ENCODE measurements at places on chromosomes 5 and 9.

GRCh38 chr5:168109441-168109840 is 182.0 kb upstream of the WWC1 start:
- DNase-seq, result no peak

DNA sequence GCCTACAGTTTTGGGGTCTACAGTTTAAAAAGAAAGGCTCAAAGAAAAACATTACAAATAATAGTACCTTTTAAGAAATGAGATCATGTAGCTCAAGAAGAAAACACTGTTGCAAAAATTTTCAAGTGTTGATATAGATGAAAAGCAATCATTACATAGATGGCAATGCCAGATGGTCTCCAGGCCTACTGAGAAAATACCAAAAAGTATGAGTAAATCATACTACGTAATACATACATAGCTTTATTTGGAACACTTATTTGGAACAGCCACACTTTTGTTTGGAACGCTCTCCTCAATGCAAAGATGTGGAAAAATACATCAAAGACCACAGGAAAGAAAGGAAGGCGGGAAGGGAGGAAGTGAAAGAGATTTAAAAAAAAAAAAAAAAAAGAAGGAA is 44.1 kb downstream of the MARCHF11 start:
- DNase-seq, result no peak

DNA sequence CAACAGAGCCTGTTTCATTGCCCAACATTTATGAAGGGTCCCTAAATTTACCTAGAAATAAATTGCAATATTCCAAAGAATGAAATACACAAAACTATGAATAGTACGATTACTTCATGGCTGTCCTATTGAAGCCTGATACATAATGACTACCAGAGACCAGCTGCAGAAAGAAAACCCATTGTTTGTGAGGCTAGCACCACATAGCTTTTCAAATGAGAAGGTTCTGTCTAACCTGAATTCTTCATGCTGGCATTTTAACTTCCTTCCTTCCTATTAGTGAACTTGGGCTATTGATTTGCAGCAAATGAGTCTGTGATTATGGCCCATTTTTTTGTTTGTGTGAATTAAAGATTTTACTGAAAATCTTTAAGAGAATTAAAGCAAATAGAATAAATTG is 47.3 kb downstream of the MEGF10 start:
- DNase-seq, result no peak

GRCh38 chr9:4464911-4465513 is 25.3 kb upstream of the SLC1A1 start:
- no peak for DNase-seq

DNA sequence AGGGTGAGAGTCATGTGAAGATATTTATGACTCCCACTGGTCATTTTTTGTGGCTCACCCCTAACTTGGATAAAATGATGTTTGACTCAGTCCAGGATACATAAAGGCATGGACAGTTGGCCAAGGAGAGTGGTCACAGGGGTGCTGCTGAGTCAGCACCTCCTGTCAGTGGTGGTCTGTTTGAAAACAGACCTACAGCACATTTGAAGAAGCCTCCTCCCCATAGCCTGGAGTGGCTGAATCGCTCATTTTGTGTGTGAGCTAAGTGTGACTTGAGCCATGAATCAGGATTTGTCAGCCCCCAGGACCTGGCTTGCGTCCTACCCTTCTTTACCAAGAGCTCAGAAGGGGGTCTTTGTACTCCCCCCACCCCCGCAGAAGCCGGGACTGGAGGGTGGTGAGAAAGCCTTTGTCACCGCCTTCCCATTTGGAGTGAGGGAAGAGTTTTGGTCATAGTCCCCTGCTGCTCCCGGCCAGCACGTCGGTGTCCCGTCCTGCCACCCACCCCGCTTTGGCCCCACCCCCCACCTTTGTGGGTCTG is 35.6 kb downstream of the TRIO start:
- DNase-seq, result no peak

- DNase-seq, result no peak
Measured at GRCh38 chr9:72960446-72960845, 7.6 kb upstream of the ALDH1A1 start.

DNA sequence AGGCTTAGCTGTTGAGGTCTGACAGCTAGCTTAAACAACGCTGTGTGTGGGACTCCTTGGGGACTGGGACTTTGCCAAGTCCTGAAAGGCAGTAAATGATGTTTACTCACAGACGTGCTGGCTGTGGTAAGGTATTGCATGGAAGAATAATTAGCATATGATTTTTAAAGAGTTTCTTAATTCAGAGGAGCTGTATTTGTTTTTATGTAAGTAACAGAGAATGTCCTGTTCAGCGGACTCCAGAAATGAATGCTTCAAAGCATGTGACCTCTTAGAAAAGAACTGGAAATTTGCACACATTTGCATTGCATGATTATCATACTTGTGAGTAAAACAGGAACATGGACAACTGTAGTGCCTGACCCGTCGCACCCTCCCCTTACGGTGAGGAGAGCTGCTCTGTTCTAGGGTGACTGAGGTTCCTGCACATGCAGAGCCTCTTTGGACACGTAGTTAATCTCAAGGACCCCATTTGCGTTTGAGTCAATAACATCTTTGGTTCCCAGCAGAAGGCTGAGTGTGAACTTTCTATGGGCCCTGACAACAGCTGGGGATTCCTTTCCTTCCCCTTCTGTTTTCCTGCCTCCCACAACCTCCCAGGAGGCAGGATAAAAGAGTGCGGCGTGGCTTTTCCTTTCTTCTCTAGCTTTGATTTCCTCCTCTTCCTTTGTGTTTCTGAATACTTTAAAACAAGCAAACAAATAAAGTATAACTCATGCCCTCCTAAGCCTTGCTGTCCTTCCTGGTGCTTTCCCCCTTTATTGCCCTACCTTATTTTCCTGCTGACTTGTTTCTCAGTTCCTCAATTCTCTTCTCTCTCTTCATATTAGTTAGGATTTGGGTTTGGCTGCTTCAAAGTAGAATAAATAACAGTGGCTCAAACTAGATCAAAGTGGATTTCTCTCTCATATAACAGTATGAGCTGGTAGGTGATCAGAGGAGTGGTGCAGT is 157.2 kb upstream of the CD180 start:
- no peak for DNase-seq

DNA sequence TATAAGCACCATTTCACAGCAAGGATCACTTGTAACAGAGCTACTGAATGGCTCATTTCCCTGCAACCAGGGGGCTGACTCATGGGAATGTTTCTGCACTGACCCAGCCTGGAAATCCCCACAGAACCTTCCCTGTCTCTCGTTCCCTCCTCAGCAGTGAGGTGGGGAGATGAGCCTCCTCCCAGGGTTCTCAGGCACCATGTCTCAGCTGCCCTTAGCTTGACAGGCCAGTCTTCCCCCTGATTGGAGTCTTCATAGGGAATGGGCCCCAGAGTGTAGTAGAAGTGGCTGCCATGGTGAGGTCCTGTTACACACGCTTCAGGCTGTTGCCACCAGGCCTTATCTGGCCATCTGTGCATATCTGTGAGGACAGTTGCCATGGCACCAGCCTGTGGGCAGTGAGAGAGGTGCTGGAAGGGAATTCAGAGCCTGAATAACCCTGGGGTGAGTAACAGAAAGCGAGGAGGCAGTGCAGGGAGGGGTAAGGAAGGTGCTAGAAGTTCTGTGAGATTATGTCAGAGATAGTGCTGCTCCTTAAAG is 324.4 kb downstream of the ENC1 start:
- no peak for DNase-seq

DNA sequence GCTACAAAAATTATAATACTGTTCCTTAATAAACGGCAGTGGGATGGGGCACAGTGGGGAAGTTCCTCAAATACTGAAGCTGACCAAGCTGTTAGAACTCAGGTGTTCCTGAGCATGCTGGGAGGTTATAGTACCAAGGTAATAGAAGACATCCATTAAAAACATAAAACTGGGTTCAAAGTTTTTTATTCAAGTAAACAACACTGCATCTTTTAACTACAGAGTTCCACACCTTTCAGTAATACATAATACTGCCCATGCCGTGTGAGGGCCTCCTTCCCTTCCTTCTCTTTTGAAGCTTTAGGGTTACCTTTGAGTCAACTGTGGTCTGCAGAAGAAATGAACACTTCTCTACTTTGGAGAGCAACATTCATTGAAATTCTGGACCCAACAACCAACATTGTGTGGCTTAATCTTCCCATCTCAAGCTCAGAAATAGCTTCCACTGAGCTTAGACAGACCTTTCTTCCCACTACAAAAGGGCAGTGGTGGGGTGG is 43.6 kb downstream of the SERINC5 start:
- DNase-seq, result no peak

GRCh38 chr5:141838326-141839014 is 39.7 kb downstream of the PCDH1 start:
- DNase-seq, result no peak

- no peak for DNase-seq
Measured at GRCh38 chr5:7816535-7816901, 34.4 kb downstream of the CFAP90 start.

GRCh38 chr9:126306071-126306647 is 20.5 kb upstream of the MVB12B start:
- DNase-seq, result no peak

- no peak for DNase-seq
Measured at GRCh38 chr9:18358325-18358724, 115.6 kb upstream of the ADAMTSL1 start.

DNA sequence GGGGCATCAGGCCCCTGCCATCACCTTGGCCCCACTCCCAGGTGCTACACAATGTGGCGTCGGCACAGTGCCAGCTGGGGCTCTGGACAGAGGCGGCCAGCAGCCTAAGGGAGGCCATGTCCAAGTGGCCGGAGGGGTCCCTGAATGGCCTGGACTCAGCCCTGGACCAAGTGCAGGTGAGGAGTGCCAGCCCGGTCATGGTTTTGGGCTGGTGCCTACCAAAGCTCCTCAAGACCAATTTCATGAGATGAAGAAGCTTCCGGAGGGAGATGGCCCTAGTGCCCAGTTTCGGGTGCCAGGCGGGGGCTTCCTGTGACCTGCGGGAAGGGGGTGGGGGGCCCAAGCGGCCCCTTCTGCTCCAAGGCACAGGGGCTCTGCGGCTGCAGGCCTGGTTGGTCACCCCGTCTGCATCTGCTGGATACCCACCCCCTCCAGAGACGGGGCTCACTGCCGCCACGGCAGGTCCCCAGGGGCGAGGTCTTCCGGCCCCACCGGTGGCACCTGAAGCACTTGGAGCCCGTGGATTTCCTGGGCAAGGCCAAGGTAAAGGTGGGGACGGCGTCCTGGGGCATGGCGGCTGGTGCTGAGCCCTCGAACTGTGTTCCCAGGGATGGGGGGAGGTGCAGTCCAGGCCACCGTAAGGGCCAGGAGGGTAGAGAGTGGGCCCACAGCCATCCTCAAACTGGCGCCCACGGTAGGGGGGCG is 5.8 kb downstream of the NOXA1 start:
- DNase-seq, result no peak

- no peak for DNase-seq
Measured at GRCh38 chr5:74239261-74239660, 401.3 kb downstream of the ENC1 start.

DNA sequence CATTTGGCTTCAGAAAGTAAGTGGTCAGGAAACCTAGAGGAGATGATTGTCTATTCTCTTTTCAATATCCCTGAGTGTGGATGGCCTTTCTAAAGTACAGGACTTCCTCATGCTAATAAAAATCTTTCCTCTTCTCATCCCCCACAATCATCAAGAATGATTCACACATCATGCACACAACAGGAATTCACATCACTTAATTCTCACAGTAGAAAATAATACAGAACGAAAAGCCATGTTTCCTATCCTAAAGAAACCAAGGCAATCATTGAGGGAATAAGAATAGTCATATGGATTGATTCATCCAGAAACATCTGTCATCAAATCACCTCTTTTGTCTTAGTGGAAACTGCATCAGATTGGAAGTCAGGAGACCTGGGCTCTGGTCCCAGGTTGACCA is 203.1 kb upstream of the PIK3R1 start:
- DNase-seq, result no peak

DNA sequence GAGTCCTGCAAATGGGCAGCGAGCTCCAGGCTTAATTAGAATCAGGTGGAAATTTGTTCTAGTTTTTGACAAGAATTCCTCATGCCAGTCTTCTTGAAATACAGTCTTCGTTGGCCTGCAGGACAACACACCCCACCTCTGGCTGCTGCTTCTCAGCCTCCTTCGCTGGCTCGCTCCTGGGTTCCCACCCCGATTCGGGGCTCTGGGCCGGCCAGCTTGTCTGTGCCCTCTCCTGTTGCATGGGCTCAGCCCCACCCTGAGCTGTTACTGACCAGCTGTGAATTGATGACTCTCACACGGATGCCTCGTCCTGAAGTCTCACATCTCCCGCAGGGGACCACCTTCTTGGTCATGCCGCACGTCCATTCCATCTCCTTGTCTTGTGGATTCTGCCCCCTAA is 21.0 kb downstream of the PSD2 start:
- no peak for DNase-seq

DNA sequence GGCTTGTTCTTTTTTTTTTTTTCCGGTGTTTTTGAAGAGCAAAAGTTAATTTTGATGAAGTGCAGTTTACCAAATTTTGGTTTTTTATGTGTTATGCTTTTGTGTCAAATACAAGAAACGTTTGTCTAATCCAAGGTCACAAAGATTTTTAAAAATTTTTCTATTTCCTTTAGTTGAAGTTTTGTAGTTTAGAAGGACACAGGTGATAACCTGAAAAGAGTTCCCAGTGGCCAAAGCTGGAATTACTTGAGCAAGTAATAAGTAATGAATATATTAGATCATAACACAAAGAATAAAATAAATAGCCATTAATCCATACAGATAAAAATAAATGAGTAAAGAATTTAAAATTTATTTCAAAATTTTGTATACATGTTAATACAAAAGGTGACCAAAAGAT is 71.5 kb downstream of the FCHO2 start:
- DNase-seq, result no peak

DNA sequence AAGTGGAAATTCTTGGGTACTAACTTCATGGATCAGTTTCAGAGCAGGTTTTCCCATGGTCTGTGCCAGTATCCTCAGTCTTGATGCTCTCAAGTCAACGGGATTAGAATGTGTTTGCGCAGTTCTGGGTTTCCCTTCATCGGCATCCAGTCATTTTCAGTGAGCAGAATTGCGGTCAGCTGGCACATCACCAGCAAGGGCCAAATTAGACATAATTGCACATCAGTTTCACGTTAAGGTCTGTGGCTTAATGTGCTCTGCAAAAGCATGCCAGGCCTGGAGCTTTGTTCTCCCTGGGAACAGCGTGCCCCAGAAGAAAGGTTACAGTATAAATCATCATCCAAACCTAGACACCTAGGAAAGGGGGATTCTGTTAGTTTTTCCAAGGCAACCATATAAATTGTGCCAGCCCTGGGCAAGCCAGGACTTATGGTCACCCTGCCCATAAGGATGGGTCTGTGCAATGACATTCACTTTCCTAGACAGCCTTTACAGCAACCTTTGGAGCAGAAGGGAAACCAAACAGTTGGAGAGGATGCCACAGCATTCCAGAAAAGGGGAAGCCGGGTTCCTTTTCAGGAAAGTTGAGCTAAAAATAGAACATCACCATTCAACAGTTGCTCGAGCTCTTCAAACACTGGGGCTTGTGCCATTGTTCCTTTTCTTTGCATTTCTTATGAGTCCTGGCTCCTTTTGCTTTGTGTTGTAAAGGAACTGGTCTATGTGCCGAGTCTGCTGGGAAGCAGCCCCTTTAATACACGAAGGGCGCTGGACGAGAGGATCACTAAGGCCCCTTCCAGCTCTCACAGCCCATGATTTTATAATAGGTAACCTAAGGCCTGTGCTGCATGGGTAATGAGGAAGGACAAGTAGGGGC is 23.1 kb downstream of the IQGAP2 start:
- no peak for DNase-seq

Measured in SK-N-MC (cell line).